ENCODE measurements at places on chromosomes 7 and 10.

DNA sequence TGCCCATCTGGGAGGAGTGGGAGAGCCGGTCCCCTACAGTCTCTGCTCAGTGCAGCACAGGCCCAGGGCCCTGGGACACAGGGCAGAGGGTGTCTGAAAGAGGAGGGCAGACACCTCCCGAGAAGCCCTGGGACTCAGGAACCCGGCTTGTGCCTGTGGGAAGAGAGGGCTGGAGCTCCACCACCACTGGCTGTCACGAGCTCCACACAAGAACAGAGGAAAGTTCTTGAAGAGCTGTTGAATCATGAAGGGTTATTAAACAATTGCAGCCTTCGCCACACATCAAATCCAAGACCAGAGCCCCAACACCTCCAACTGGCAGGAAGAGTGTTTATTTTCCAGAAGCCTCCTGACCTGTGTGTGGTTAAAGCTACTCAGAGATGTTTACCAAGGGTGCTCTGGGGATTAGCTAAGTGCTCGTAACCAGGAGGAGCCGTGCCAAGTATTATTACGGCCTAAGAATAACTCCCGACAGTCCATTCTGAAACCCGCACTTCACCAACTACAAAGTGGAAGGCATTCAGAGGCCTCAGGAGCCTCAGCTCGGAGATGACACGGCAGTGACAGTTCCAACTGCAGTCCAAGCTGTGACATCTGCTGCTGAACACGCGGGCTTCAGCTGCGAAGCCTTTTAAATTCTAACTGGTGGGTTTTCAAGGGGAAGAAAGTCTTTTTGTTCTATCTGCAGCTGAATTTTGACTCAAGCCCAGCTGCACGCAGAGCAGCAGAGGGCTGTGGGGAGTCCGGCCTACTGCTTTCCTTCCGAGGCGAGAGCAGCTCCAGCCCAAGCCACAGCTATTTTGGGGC is 75.1 kb downstream of the MAD1L1 start:
- DNase-seq = no peak

DNA sequence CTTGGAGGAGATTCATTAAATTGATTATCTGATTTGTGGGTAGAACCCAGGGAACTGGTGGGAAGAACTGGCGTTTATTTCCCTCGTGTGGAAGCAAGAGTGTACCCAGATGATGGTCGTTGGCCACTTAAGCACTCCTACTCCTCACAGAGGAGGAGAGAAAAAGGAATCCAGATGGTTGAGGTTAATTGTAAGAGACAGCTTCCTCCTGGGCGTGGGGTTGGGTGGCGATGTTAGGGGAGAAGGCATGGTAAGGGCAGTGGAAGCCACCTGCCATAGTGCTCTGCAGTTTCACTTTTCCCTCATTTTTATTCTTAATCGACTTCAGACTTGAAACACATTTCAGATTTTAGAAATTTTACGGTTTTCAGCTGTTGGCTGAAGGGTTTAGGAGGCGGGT is 104.1 kb downstream of the DOCK1 start:
- DNase-seq = no peak

GRCh38 chr7:240887-241421 is 48.6 kb downstream of the FAM20C start:
- no peak for DNase-seq

DNA sequence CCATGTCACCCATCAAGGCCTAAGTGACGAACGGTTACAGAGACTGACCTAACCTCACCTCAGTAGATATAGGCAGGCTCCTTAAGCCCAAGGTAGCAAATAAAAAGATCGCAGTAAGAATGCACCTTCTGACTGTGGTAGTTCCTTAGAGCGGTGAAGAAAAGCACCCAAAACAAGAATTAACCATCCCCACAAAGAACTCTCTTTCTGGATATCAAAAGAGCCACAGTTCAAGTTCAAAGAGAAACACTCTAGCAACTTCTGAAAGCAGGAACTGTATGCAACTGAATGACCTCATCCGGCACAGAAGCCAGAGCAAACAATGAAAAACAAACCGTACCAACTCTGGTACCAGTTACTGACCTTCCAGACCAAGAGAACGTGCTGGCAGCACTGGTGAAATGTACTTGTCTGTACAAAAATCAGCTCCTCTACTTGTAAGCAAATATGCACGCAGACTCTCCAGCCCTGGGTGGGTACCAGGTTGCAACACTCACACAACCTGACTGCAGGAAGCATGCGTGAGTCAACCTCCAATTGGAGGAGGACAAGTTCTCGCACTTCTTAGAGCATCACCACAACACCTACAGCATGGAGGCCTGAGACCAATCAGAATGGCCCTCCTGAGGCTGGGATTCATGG is 202.7 kb downstream of the FAM107B start:
- peak; percentile 80 for DNase-seq

DNA sequence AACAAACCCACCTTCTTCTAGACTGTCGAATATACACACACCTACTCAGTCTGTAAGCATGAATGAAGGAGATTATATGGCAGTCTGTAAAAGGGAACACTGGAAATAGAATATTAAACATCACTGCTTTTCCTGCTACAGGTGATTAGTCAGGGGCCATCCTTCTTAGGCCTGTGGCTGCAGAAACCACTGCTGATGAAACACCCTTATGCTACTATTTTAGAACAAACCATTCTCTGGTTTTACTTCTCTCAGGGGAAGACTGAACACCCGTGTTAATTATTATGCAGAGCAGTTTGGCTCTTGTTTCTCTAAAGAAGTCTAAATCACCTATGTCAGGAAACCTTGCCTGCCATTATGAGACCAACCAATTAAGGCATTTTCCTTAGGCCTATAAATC is 351.1 kb upstream of the KLF6 start:
- DNase-seq = no peak

- no peak for DNase-seq
Measured at GRCh38 chr7:134211817-134212216, 84.7 kb downstream of the LRGUK start.

- DNase-seq = no peak
Measured at GRCh38 chr7:17619196-17619818, 320.9 kb downstream of the AHR start.

DNA sequence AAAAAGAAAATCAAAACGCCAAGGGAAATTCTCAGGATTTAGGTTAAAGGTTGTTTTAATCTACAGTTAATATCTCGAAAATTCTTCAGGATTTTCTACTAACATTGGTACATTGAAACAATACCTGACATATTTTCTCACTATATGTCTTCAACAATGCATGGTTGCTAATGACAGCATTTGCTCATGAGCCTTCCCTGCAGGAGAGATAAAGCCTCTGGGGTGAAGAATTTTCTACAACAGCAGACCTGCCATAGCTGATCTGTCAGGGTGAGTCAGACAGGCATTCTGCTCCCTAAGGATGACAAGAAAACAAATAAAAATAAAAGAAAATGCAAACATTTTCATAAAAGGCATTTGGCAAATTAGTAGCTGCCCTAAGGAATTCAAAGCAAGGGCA is 11.7 kb upstream of the GPR37 start:
- DNase-seq = no peak

DNA sequence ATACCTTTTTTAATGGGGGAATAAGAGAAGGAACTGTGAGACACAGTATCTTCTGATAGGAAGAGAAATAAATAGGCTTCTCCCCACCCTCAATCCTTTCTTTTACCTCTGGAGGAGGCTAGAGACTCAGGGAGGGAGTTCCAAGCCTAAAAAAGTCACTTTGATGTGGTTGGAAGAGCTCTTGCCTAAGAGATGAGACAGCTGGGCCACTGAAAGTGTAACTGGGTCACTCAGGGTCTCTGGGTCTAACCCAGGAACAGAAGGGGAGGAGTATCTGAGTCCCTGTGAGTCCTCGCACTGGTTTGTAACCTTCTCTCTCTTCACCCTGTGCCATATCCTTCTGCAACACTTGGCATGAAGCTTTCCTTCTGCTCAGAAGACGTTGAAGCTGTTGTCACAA is 222.9 kb upstream of the AGK start:
- DNase-seq = no peak

DNA sequence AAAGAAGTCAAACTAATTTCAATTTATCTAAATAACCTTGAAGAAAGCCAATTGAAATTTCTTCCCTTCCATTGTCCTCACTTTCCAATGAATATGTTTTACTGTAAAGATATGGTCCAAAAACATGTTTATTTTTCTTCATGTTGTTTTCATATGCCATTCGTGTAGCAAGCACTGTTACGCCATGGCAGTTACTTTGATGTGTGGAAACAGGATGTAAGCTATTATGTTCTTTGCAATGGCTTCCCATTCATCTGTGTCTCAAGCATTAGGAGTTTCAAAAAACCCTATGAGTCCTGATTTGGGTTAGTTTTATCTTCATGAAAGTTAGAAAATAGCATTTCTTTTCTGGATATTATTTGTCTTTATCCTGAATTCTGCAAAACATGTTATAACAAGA is 31.0 kb downstream of the GPR141 start:
- DNase-seq = no peak

GRCh38 chr7:75945297-75946168 is 30.6 kb downstream of the POR start:
- no peak for DNase-seq
